Thymus (tissue), 14 donors: ENCODE measurements at places on chromosomes 5 and 9. TPM values are rescaled to one million over a fixed set of nuclear protein-coding genes. Genes with fewer than 3 reads are reported as not detected.

DNA sequence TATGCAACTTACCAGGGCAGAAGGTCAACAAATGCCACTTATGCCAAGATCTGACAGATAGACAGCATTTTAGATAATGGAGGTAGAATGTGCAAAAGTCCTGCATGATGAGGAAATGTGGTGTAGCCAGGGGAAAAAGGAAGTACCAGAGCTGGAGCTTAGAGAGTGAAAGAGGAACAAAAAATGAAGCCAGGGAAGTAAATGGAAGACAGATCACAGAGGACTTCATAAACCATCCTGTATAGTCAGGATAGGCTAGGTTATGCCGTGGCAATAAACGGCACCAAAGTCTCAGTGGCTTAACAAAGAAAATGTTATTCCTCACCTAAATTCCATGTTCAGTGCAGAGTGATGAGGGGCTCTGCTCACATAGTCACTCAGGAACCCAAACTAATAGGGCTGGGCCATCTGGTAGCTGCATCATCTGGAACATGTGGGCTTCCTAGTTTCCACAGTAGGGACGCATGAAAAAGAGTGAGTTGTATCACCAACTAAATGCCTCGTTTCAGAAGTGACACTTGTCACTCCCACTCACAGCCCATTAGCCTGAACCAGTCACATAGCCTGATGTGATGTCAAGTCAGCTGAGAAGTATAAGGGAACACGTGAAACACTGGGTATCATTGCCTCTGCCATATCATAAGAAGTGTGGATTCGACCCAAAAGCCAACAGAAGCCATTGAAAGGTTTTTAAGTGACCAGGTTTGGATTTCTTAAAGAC is 70.3 kb downstream of the SH3RF2 start:
- no peaks in the 10 kb centered on the region for H3K4me1 ChIP-seq
- H3K27me3 ChIP-seq, result no peaks in the 10 kb centered on the region
- DNase-seq, result no peak
- H3K4me3 ChIP-seq, result no peak overlapping the region
- no peak overlapping the region for H3K27ac ChIP-seq
- no peaks in the 10 kb centered on the region for H3K36me3 ChIP-seq

DNA sequence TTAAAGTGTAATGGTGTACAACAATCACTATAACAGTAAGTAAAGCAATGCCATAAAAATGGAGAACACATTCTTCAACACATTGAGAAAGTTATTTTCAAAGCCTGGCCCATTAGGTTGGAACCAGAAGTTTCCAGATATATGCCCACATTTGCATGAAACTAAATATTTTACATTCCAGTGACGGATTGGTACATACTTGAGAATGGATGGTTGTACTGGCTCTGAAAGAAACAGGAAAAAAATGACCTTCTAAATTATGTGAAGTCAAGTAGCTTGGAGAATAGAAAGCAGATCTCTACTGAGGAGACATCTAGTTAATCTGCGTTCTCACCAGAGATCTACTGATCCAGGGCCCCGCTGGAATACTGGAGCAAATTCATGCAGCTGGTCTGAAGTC is 1037.0 kb downstream of the NR2F1-AS1 start:
- DNase-seq, result no peak
- no peaks in the 10 kb centered on the region for H3K4me1 ChIP-seq
- no peak overlapping the region for H3K4me3 ChIP-seq
- H3K36me3 ChIP-seq, result no peaks in the 10 kb centered on the region
- H3K27me3 ChIP-seq, result no peaks in the 10 kb centered on the region

DNA sequence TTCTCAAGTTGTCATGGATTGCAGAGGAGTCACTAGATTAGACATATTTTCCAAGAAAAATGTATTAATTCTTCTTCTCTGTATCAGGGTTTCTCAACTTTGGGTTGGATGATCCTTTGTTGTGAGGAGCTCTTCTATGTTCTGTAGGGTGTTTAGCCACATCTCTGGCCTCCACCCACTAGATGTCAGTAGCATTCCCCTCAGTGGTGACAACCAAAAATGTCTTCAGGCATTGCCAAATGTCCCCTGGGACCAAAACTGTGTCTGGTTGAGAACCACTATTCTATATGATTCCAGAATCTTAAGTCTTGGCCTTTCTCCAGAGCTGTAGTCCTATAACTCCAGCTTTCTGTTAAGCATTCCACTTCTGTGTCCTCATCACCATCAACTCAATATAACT is 220.9 kb downstream of the KIAA0825 start:
- no peaks in the 10 kb centered on the region for H3K36me3 ChIP-seq
- no peak overlapping the region for H3K27ac ChIP-seq
- H3K4me3 ChIP-seq, result no peak overlapping the region
- no peak for DNase-seq
- H3K27me3 ChIP-seq, result no peaks in the 10 kb centered on the region
- H3K4me1 ChIP-seq, result no peaks in the 10 kb centered on the region

GRCh38 chr5:137195483-137195882 is 303.6 kb downstream of the SPOCK1 start:
- no peak overlapping the region for H3K4me3 ChIP-seq
- DNase-seq, result no peak
- H3K27ac ChIP-seq, result no peak overlapping the region
- H3K27me3 ChIP-seq, result no peaks in the 10 kb centered on the region

GRCh38 chr5:57828221-57828620 is 345.6 kb upstream of the ACTBL2 start:
- no peak for DNase-seq
- no peak overlapping the region for H3K27ac ChIP-seq
- no peak overlapping the region for H3K4me3 ChIP-seq
- H3K36me3 ChIP-seq, result no peaks in the 10 kb centered on the region

- H3K27me3 ChIP-seq, result no peaks in the 10 kb centered on the region
- no peaks in the 10 kb centered on the region for H3K36me3 ChIP-seq
- no peak overlapping the region for H3K27ac ChIP-seq
- H3K4me1 ChIP-seq, result no peaks in the 10 kb centered on the region
- H3K4me3 ChIP-seq, result no peak overlapping the region
- DNase-seq, result no peak
Observed at GRCh38 chr5:143174714-143175398, 228.6 kb downstream of the NR3C1 start.

GRCh38 chr5:112189391-112189790 is 229.7 kb downstream of the EPB41L4A start:
- no peak overlapping the region for H3K4me3 ChIP-seq
- no peaks in the 10 kb centered on the region for H3K4me1 ChIP-seq

The UGT3A2 gene
- polyA plus RNA-seq, result 0.30 TPM
